ENCODE measurements at places on chromosomes 13 and 19.

DNA sequence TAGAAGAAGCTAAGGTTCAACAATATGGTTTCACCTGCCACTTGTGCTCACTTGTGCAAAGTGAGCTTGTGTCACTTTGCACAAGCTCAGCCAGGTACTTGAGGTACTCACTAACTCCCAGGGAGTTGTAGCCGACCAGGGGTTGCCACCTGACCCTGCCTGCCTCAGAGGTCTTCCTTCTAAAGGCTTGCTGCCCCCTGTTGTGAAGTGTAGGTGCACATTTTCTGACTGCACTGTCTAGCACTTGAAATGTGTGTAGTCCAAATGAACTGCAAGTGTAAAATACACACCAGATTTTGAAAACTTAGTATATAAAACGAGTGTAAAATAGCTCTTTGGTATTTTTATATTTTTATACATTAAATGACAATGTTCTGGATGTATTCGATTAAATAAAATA is 230.8 kb downstream of the DLEU7 start:
- DNase-seq, result no peak

DNA sequence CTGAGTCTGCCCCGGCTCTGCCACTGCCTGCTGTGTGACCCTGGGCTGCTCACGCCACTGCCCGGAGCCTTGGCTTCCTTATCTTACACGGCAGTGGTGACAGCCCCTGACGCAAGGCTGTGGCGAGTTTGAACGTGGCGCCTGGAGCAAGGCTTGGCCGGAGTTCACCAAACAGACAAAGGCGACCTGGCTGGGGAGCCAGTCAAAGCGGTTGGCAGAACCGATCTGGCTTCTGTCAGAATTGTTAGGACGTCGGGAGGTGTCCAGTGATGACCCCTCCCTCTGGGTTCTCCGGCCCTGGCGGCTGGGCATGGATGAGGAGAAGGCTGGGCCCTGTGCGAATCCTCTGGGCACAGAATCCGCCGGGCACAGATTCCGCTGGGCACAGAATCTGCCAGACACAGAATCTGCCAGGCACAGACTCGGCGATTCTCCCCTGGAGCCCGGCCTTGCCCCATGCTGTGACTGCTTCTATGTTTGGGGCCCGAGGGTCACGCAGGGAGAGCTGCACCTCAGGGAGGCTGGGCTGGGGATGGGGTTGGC is 11.7 kb upstream of the TMEM255B start:
- DNase-seq, result no peak

- DNase-seq, result no peak
These were observed 127.9 kb downstream of the KCTD12 start for GRCh38 chr13:76758257-76758656.

DNA sequence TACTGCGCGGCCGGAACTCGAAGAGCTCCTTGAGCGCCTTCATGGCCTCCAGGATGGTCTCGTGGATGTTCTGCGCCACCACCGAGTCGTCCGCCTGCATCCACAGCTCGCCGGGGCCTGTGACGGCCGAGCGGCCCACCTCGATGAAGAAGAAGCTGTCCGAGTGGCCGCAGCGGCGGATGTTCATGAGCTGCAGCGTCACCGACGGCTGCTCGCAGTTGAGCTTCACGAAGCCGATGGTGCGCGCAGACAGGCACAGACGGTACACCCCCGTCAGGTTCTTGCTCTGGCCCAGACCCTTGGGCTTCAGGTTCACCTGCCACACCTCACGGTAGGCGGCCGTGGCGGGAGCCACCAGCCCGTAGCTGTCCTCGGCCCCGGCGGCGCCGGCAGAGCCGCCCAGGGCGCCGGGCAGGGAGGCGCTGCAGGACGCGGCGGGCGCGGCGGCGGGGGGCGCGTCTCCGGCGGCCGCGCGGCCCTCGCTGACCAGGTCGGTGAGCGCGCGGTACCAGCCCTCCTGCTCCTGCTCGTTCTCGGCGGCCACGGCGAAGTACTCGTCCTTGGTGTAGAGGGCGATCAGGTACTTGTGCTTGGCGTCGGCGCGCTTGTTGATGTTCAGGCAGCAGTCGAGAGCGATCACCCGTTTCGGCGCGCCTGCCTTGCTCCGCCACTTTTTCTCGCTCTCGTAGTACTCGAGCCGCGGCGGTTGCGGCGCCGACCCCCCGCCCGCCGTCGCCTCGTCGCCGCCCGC is 1.1 kb downstream of the IRS2 start:
- DNase-seq, result no peak

GRCh38 chr13:35648201-35648600 is 171.7 kb upstream of the MAB21L1 start:
- DNase-seq, result no peak

DNA sequence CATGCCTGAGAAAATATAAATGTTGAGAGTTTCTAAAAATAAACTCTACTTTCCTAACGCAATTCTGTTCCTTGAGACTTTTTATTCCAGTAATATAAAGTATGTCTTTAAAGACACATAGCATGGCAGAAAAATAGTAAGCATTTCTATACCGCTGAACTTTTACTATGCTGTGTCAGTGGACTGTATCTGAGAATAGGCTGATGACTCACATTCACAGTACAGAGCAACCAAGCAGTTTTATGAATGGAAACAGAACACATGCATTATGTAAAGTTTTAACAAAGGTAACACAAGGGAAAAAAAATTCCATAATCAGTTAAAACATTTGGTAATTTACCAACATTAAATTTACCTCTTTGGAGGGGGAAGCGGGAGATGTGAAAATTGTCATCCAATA is 38.4 kb downstream of the ZDHHC20 start:
- no peak for DNase-seq

DNA sequence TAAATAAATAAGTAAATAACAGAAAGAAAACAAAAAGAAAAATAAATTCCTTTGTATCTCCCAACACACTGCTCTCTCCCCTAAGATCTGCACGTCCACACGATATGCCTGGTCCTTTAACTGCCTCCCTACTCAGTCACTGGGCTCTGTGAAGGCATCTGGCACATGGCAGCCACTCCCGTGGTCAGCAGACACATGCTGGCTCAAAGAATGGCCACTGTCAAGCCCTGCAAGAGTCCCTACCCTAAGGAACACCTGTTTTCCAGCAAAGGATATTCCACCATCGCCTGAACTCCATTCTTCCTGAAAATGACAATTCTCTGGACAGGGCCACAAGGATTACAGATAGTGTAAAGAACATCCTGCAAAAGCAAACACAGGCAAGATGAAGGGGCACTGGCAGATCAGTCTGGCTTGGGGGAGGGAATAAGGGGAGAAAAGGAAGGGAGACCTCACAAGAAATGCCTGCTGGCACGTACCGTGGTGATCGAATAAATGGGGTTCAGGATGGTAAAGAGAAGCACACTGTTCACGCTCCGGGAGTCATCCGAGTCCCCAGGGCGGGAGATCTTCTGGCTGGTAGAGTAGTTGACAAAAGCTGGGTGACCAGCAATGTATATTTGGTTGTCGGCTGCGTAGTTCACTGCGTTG is 4.3 kb downstream of the HNRNPL start:
- DNase-seq, result no peak

GRCh38 chr13:99313941-99314340 is 6.7 kb upstream of the GPR183 start:
- DNase-seq, result no peak

DNA sequence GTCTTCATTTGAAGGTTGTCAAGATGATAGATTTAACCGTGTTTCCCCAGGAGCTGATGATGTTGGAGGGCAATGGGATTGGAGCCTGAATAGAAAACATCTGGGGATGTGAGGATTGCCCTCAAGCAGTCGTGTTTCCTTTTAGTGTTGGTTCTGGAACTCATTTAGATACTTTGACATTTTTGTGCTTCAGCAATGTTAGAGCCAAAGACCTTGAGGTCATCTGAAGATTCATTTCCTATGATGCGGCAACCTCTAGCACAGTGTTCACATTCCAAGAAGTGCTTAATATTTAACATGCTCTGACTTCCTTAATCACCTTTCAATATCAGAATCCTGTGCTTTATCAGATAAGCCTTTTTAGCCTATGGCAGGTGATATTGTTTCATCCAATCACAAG is 82.7 kb downstream of the SLC10A2 start:
- DNase-seq, result no peak

- no peak for DNase-seq
These were observed 257.2 kb downstream of the DIAPH3 start for GRCh38 chr13:59906413-59907049.

DNA sequence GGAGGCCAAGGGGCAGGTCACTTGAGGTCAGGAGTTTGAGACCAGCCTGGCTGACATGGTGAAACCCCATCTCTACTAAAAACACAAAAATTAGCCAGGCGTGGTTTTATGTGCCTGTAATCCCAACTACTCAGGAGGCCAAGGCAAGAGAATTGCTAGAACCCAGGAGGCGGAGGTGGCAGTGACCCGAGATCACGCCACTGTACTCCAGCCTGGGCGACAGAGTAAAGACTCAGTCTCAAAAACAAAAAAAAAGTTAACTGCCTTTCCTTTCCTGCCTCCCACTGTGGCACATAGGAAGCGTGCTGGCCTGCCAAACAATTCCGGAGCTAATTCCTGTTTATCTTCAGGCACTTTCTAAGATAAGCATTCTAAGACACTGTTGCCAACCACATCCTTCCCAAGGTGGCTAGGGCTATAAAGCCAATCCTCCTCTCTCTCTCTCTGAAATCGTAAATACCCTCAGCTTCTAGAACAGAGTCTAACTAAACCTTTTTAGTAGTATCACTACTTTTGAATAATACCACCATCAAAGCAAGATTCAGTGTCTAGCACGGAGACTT is 21.6 kb downstream of the SLC25A30 start:
- DNase-seq, result no peak

DNA sequence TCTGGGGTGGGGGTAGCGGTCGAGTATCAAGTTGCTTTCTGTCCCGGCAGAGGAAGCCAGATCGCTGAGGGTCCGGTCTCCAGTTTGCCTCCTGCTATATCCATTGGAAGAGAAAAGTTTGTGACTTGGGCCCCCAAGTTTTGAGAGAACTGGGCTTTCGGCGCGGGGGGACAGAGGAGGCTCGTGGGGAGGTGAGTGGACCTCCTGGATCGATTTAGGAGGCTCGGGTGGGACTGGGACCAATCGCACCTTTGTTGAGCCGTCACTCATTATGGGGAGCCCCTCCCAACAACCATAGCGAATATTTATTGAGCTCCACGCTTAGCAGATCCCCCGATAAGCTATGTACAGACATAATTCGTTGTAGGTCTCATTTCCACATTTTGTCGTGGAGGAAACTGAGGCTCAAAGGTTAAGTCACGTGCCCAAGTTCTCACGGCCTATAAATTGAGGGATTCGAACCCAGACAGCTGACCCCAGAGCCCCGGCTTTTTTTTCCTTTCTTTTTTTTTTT is 909 bp downstream of the RFXANK start:
- no peak for DNase-seq

- DNase-seq, result no peak
These were observed 241.9 kb downstream of the ABCC4 start for GRCh38 chr13:95059306-95059705.

- DNase-seq, result no peak
These were observed 167.3 kb downstream of the FLT1 start for GRCh38 chr13:28327373-28328270.

GRCh38 chr13:77728265-77729125 is 31.0 kb downstream of the SLAIN1 start:
- no peak for DNase-seq

GRCh38 chr13:113192902-113193301 is 15.6 kb downstream of the PCID2 start:
- DNase-seq, result no peak

DNA sequence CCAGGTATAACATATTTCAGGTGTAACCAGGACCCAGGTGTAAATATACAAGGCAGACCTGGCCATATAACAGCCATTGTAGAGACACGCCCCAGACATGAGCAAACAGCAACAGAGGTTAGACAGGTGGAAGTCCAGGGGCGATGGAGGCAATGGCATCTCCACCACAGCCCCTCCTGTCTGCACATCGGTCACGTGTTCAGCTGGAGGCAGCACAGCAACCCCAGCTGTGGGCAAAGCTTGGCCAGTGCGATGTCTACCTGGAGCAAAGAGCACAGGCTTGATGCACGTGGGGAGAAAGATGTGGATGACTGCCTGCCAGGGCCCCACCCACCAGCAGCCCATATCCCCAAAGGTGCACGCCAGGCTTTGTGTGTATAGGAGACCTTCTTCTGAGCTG is 4.4 kb downstream of the CYP4F2 start:
- no peak for DNase-seq

GRCh38 chr13:43545317-43545874 is 241.4 kb downstream of the ENOX1 start:
- DNase-seq, result no peak

DNA sequence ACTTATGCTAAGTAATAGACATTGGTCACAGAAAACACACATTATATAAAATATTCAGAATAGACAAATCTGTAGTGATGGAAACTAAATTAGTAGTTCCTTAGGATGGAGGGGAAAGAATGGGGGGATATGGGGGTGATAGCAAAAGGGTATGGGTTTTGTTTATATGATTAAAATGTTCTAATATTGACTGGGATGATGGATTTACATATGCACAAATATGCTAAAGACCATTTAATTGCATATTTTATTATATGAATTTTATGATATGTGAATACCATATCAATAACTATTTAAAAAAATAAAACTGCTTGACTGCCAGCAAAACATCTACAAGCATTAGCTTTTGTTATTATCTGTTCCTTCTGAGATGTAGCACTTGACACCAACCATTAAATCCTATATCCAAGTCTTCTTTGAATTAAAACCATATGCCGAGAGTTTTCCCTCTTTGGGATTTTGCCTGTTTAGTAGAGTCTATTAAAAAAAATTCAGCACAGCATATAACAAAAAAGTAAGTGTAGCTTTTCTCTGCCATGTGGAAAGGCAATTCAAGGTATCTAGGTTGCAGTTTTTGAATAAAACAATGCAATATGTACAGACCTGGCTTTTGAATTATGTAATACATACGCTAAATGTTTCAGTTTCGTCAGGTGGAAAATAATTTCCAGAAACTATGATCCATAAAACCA is 2584.1 kb upstream of the PCDH20 start:
- no peak for DNase-seq

GRCh38 chr19:35746531-35746930 is 1.1 kb downstream of the PSENEN start:
- DNase-seq, result no peak

- DNase-seq, result no peak
These were observed 144.1 kb downstream of the PAN3 start for GRCh38 chr13:28282451-28282850.

DNA sequence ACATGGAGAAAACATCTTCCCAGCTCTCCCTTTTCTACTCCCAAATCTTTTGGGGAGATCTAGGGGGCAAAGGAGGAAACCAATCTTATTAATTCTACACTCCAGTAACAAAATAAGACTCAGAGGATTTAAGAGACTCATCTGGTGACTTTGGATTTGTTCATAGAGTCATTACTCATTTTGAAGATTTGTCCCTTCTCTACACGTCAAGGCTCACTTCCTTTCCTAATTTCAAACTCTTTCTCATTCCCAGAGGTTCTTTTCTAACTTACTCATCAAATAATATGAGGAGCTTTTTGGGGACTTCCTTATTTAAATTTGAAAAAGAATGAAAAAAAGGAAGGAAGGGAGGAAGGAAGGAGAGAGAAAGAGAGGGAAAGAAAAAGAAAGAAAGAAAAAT is 14.4 kb downstream of the SIAH3 start:
- no peak for DNase-seq

GRCh38 chr13:101978552-101979315 is 423.1 kb downstream of the FGF14 start:
- DNase-seq, result no peak

Data from HS-27A (cell line).